ENCODE measurements at places on chromosomes 16 and 17.

DNA sequence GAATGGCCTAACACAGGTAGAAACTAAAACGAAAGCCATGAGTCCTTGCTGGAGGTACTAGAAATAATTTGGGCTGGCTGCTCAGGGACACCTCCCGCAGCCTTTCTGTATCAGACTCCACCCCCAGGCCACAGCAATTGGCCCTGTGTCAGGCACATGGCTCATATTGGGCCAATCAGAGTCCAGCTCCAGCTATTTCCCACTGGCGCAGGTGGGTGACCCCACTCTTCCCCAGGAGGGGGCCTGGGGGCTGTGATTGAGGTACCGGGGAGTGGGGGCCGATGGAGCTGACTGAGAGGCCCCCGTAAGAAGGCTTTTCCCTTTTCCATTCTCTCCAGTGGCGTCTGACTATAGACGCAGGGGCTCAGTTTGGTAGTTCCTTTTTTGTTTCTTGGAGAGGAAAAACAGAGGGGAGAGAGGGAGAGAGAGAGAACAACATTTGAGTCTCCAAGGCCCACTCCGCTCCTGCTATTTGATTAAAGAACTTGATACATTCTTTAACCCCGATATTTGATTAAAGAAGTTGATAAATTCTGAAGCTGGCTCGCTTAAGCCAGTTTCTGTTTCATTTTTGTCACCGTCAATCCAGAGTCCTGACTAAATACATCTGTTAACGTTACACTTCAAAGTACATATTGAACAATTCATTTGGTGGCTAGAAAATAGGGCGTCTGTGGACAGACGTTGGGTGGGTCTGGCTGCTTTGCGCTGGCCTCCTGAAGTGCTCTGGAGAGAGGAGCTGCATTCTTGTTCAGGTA, 26.3 kb downstream of the FOXL1 start:
- DNase-seq = no peak

GRCh38 chr16:80263181-80263823, 277.5 kb upstream of the DYNLRB2 start:
- DNase-seq = no peak

GRCh38 chr17:47884905-47885730, 10.9 kb upstream of the SP2 start:
- DNase-seq = no peak

DNA sequence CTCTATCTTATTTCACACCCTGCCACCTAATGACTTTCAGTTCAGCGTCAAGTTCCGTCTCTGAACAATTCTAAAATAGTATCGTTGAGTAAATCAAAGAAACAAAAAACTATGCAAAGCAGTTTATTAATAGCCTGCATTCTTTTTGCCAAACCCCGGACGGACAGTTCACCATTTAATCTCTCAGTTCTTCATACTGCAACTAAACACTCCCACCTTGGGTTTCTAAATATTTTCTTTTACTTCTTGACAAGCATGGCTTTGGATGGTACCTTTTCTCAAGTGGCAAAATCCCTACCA, 1.2 kb downstream of the MYH11 start:
- DNase-seq = no peak

DNA sequence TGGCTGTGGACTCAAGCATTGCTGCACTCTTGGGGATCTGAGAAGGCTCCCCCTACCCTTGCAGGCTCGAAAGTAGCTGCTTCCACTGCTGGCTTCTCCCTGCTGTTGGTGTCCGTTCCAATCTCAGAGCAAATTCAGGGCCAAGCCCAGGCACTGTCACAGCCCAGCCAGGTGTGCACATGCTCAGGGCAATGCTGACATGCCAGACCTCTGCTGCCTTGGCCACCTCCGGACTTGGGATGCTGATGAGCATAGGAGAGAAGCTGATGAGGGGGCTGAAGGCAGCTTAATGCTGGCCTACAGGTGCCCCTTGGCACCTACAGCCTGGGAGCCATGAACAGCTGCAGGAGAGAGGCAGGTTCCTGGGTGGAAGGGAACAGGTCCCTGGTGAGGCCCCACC, 273.7 kb upstream of the KCNJ16 start:
- no peak for DNase-seq

GRCh38 chr16:54009464-54010176, 277.0 kb downstream of the IRX3 start:
- no peak for DNase-seq

GRCh38 chr16:23642246-23642774, 1.0 kb downstream of the DCTN5 start:
- no peak for DNase-seq

DNA sequence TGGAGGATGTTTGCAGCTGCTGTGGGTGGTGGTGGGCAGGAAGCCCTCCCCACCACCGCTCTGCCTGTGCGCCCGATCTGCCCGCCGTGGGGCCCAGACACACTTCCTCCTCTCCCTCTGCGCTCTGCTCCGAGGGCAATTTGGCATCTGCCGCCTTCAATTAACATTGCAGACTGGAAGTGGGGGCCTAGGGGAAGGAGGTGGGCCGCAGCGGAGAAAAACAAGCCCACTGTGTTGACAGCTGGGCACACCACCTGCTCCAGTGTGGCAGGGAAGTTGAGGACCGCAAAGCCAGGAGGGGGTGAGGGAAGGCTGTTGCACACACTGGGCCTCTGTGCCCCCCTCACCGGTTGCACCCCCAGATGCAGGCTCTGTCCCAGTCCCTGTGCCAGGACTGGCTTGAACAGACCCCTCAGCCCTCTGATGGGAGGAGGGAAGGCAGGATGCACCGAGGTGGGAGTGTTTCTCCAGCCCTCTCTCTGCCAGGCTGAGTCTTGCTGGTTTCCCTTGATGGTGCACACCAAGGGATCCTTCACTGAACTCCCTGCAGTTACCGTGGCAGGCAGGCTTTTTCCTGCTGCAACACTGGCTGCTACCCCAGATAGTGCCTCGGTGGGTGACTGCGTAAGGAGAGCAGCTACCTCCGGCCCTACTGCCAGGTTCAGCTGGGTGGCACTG, 72.8 kb upstream of the MED9 start:
- peak; percentile 51 for DNase-seq

GRCh38 chr16:75280331-75280804, 28.9 kb upstream of the BCAR1 start:
- no peak for DNase-seq

DNA sequence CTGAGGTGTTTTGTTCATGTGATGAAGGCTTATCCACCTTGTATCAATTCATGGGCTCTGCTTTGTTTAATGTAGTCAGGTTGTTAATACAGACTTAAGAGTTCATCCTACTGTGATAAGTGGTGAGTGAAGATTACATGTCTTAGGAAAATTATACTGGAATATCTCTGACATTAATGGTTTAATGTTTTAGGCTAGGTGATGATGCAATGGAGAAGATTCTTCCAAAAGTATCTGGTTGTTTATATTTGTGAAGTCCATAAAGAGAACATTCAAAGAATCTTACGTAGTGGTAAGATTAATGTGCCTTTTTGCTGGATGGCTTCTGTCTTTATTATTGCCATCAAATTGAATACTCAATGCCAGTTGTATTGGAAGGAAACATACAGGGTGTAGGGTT, 236.4 kb downstream of the BCAS3 start:
- DNase-seq = no peak

DNA sequence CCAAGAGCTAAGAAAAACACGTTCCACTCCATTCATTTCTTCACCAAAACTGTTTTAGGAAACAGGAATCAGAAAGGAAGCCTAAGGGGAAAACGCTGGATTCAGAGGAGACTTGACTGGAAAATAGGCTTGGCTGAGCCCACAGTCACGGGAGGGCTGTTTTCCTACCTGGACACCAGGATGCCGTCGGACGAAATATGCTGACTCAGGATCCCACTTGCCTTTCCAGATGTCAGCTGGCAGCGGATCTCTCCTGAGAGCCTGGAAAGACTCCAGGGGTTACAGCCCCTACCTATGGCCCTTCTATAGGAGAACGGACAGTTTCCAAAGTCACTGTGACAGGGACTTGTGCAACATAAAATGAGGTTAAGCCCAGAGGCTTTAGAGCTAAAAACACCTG, 245.1 kb downstream of the C16orf95 start:
- DNase-seq = no peak

DNA sequence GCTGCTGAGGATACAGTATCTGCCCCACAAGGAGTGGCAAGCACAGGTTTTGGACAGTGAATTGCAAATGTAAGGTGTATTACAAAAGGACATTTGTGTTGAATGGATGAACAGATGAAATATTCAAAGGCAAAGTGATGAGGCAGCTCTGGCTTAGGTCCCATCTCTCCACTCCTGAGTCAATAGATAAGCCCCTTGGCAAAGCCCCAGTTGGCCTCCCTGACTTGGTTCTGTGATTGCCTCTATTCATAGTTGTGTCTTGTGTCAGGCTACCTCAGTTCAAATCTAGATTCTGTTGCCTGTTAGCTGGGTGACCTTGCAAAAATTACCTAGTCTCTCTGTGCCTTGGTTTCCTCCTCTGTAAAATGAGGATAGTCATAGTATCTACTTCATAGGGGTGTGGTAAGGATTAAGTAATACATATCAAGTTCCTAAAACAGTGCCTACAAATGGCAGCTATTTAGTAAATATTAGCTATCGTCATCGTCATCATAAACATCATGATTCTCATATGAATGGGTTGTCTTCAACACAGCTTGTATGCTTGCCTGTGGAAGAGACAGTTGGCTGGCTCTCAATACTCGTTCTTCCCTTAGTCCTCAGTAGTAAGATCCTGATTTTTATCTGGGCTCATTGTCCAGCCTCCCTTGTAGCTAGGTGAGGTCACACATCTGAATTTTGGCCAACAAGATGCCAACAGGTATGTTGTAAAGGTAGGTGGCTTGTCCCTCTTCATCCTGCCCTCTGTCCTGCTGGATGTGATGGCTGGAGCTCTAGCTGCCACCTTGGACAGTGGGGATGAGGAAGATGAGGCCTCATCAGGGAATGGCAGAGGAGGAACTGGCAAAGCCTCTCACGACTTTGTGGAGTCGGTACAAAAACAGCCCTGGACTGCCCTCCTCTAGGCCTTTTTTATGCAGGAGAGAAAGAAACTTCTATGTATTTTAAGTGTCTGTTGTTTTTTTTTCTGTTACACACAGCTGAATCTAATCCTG, 2.1 kb upstream of the MFAP4 start:
- no peak for DNase-seq

DNA sequence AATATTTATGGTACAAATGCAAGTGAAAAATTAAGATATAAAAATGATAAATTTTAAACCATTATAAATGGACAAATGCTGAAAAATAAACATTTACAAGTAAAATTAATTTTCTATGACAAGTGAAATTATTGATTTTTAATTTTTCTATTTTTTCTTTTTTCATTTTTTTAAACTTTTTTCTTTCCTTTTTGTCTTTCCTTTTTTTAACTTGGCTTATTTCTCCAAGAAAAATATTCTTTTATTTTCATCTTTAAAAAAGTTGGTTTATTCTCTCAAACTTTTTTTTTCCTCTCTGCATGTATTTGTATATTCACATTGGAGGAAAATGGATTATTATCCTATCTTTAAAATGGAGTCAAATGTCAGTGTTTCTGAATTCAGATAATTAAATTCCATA, 3.9 kb upstream of the IGF2BP1 start:
- no peak for DNase-seq

GRCh38 chr17:78237401-78238012, 6.1 kb downstream of the TMEM235 start:
- DNase-seq = peak; percentile 66

DNA sequence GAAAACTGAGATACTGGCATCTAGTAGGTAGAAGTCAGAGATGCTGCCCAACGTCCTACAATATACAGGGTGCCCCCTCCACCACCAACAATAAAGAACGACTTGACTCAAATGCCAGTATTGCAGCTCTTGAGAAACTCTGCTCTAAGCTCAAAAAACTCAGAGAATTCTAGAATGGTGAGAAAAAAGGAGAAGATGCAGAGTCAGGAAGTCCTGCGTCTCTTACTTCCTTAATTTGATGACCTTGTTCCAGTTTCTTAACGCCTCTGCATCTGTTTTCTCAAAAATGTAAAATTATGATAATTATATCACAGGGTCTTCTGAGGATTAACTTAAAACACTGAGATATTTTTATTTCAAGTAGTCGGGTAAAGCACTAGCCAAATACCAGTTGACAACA, 1.7 kb upstream of the HSBP1 start:
- DNase-seq = no peak

DNA sequence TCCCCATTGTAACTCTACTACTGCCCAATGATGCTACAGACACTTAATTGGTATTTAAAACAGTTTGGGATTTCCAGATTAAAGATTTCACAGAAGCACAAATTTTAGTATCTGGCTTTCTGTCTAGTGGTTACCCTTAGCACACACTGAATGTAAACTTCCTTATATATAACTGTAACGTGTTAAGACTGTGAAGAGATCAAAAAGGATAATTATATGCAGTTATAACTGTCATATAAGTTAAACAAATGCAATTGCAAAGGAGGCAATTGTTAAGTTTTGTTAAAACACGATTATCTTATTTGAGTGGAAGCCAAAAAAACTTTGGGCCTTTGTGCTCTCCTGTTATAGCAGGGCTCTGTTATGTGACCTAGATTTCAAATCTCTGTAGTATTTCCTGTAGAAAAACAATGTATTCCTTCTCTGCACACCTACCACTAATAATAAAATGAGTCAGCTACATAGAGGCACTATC, 147.9 kb downstream of the STXBP4 start:
- no peak for DNase-seq

DNA sequence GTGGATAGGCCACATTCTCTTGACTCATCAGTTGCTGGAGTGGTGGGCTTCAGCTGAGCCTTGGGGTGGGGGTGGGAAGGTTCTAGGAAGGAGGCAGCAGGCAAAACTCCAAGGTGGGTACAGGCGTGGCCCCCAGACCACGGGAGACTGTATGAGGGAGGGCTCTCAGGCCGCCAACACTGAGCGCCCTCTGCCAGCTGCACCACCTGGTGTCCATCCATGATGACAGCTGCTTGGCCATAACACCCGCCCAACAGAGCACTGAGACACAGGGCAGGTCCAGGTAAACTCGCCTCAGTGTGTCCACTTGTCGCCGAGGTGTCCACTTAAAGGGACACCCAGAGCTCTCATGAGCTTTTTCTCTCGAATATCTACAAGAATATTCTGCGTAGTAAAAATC, 133.5 kb downstream of the C16orf95 start:
- no peak for DNase-seq

GRCh38 chr16:55668340-55669281, 12.8 kb downstream of the SLC6A2 start:
- DNase-seq = no peak

GRCh38 chr16:4859900-4860255, 12.6 kb downstream of the UBN1 start:
- no peak for DNase-seq

- DNase-seq = no peak
These were observed 31.2 kb downstream of the NDEL1 start for GRCh38 chr17:8466873-8467272.

DNA sequence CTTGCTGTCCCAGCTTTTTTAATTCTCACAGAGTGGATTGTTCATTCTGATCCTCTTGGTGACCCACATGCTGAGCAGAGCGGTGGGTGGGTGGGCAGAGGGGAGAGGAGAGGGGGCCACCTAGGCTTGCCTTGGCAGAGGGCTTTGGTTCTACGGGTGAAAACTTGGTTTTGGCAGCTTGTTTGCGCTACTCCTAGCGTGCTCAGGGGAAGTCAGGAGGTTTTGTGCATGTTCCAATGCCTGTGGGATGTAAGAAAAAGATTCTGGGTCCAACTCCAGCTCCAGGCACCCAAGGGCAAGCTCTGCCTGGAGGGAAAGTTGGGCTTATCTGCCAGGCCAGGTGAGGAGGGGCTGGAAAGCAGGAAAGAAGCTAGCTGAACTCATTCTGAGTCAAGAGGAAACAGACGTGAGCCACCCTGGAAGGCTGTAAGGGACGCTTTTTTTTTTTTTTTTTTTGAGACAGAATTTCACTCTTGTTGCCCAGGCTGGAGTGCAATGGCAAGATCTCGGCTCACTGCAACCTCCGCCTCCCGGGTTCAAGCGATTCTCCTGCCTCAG, 169.1 kb downstream of the WSCD1 start:
- no peak for DNase-seq

Measured in upper lobe of right lung (tissue), 1 donor.